Osteoblast (primary cell): ENCODE measurements at places on chromosomes 5 and 9. TPM values are rescaled to one million over a fixed set of nuclear protein-coding genes. Genes with fewer than 3 reads are reported as not detected.

DNA sequence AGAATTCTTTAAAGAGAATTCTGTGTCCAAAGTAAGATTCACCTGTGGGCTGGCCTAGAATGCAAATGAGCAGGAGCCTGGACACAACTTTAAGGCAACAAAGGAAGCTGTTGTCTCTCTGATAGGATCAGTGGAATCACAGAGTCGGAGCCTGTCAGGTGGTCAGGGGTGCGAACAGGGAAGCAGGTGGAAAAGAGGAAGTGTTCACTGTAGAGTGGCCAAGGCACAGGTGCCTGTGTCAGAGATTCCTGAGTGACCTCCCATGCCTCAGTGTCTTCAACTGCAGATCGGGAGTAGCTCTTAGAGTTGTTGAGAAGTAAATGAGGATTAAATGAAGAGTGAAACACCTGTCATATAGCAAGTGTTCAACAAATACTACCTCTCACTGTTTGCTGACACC lies 48.8 kb downstream of the ZNF366 start:
- DNase-seq: no peak

Gene RNF180
- total RNA-seq: 10.5 and 12.7 TPM in 2 replicates

GRCh38 chr5:58497921-58498320 lies 6.7 kb downstream of the GAPT start:
- no peak for DNase-seq

- DNase-seq: no peak
These were observed 40.7 kb downstream of the SH3TC2 start for GRCh38 chr5:149022200-149022599.

DNA sequence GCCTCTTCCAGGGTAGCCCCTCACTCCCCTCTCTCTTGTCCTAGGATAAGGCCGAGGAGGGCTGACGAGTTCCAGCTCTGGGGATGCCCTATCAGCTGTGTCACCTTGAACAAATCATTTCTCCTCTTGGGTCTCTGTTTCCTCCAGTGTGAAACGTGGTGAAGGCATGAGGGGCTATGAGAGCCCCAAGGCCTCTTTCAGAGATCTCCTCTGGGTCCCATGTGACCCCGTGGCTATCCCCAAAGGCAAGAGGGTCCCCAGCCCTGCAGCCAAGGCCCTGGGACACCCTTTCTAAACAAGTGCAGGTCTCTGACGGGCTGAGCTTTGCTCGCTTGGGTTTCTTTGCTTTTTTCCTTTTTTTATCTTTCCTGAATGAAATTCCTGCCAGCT lies 25.5 kb upstream of the SPTLC1 start:
- no peak for DNase-seq

Gene ZBED3
- 1.1 and 4.7 TPM in 2 replicates for total RNA-seq
